ENCODE measurements at places on chromosomes 11 and 22.

DNA sequence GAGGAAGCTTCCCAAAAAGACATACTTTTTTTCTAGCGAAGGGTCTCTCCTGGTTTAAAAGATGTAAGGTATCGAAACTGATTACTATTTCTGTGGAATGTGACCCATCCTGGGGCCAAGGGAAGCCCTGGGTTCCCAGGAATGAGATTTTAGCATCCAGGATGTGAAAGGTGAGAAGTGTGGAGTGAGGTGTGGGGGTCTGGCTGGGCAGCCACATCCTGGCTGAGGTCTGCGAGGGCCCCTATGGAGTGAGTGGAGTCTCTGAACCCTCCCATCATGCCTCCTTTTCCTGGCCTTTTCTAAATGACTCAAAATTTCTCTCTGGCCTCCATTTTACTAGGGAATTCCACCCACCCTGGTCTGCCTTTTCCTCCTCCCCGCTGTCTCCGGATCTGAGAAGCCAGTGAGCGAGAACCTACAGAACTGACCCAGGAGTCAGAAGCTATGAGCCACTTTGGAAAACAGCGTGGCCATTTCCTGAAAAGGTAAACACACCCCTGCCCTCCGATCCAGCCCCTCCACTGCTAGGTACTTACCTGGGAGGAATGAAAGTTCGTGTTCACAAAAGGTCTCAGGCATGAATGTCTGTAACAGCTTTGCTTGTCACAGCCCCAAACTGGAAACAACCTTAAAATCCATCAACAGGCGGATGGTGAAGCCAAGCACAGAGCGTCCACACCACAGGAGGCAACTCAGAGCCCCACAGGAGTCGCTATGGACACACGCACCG is 27.7 kb upstream of the SHANK2 start:
- DNase-seq = no peak

GRCh38 chr11:120660024-120660565 is 148.5 kb downstream of the GRIK4 start:
- no peak for DNase-seq

DNA sequence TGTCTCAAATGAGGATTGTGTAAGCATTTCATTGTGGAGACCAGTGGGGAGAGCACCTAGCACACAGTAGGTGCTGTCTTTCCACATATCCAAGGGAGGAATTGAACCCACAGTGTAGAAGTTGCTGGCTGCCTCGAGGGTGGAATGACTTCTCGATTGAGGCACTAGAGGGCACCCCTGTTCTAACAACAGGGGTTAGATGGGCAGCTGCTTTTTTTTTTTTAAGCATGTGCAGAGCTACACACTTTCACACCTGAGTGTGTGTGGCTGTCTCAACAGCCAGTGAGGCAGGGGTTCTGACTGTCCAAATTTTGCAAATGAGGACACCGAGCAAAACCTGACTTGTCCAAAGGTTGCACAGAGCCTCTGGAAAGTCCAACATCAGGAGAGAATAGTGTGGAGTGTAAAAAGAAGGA is 118.2 kb upstream of the CRYBB3 start:
- no peak for DNase-seq

- DNase-seq = no peak
Observed at GRCh38 chr22:27881421-27881820, 37.6 kb downstream of the PITPNB start.

- no peak for DNase-seq
Observed at GRCh38 chr11:102438311-102439062, 14.1 kb downstream of the TMEM123 start.

DNA sequence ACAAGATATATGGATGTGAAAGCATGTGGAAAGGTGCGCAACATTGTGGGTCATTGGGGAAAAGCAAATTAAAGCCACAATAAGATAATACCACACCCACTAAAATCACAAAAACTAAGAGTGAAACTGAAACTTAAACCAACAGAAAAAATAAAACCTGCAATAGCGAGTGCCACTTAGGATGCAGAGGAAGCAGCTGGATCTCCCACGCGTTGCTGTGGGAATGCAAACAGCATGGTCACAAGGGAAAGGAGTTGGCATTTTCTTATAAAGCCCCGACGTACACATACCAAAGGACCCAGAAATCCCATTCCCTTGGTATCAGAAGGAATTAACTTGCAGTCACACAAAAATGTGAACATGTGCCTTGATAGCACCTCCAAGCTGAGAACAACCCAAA is 712.0 kb downstream of the TBC1D22A start:
- DNase-seq = no peak

GRCh38 chr11:58927393-58928106 is 11.7 kb upstream of the GLYATL1 start:
- no peak for DNase-seq

DNA sequence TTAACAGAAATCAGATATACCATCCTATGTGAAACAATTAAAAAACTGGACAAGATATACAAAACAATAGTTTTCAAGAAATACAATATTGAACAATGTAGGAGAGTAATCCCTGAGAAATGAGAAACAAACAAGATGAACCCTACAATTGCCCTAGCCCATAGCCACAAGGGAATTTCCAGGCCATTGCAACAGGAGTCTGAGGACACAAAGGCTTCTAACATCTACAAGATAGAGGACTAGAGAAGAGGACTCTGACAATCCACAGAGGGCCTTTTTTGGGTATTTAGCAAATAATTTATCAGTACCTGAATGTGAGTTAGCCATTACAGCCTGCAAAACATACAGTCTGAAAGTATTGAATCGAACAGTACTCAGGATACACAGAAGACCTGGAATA is 251.7 kb downstream of the GRM5 start:
- DNase-seq = no peak

DNA sequence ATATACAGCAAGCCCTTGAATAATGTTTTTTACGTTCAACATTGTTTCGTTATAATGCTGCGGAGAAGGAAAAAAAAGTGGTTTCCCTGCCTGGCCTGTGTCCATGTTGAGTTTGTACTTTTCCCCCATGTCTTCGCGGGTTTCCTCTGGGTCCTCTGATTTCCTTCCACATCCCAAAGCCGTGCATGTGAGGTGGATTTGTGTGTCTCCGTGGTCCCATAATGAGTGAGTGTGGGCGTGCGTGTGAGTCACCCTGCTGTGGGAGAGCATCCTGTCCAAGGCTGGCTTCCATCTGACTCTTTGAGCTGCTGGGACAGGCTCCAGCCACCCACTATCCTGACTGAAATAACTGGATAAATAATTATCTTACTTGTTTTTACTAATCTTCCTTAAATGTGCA is 29.6 kb upstream of the SNX19 start:
- no peak for DNase-seq

DNA sequence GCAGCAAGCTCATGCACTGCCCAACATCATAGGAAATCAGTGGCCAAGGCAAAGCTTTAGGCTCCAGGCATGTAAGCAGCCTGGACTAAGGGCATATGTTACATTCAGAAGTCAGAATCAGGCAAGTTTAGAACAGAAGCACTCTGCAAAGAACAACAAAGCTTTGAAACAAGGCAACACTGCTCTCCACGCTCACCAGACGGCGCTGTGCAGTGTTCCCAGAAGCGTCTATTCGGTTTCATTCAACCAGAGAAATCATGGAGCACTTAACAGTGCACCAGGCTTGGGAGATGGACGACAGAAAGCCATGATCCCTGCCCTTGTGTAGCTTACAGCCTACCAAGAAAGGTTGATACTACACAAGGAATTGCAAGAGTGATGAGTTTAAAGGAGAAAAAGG is 555.8 kb downstream of the BUD13 start:
- no peak for DNase-seq

DNA sequence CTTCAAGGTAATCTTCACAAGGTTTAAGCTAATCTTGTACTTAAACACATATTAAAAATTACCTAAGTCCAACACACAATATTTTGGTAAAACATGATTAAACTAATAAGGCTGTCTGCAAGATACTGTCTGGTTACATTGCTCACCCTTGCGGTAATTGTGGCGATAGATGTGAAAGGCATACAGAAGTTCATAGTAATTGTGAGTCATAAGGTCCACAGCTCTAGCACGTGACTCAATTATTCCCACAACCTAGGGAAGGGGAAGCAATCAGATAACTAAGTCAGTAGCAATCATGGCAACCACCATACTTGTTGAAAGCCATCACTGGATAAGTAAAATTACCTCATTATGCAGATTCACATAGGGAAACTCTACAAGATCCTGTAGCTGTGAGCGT is 30.5 kb upstream of the FNBP4 start:
- peak; percentile 43 for DNase-seq

GRCh38 chr22:31148488-31148887 is 8.2 kb upstream of the PLA2G3 start:
- DNase-seq = no peak

- DNase-seq = no peak
Observed at GRCh38 chr22:36879775-36880174, 19.0 kb downstream of the NCF4 start.

GRCh38 chr22:45740236-45740635 is 68.6 kb downstream of the ATXN10 start:
- DNase-seq = no peak

- DNase-seq = peak; percentile 92
Observed at GRCh38 chr22:27885977-27886842, 32.8 kb downstream of the PITPNB start.

DNA sequence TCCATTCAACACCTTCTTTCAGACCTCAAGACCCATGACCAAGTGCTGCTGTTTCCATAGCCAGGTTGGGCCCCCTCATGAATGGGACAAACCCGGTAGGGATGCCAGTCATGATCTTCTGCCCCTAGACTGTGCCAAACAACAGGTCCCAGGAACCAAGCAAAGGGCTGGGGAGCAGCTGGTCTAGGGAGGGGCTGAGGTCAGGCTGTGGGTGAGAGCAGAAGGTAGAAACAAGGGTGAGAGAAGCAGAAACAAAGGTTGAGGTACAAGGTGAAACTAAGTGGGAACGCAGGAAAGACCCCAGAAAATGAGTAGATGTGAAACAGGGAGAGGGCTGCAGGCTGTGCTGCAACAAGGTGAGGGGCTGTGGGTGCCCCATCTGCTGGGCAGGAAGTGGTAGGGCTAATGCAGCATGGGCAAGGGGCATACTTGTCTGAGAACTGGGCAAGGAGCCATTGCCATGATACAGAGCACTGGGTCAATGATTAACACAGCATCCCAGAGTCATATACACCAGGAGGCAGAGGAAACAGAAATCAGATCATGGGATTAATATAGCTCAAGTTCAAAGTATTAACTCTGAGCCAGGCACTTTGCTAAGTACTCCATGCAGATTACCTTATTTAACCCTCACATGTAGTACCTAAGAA is 45.9 kb downstream of the SLC1A2 start:
- no peak for DNase-seq

GRCh38 chr22:27560781-27561180 is 240.8 kb downstream of the MN1 start:
- DNase-seq = no peak

- DNase-seq = no peak
Observed at GRCh38 chr22:49588739-49589138, 238.9 kb downstream of the BRD1 start.

GRCh38 chr11:117097389-117098268 is 599 bp downstream of the SIK3 start:
- no peak for DNase-seq

- DNase-seq = no peak
Observed at GRCh38 chr11:106043540-106043939, 21.5 kb upstream of the MSANTD4 start.

GRCh38 chr11:63023841-63024648 is 8.4 kb upstream of the SLC22A8 start:
- DNase-seq = peak; percentile 30

- no peak for DNase-seq
Observed at GRCh38 chr11:65500387-65501185, 1.7 kb downstream of the MALAT1 start.

DNA sequence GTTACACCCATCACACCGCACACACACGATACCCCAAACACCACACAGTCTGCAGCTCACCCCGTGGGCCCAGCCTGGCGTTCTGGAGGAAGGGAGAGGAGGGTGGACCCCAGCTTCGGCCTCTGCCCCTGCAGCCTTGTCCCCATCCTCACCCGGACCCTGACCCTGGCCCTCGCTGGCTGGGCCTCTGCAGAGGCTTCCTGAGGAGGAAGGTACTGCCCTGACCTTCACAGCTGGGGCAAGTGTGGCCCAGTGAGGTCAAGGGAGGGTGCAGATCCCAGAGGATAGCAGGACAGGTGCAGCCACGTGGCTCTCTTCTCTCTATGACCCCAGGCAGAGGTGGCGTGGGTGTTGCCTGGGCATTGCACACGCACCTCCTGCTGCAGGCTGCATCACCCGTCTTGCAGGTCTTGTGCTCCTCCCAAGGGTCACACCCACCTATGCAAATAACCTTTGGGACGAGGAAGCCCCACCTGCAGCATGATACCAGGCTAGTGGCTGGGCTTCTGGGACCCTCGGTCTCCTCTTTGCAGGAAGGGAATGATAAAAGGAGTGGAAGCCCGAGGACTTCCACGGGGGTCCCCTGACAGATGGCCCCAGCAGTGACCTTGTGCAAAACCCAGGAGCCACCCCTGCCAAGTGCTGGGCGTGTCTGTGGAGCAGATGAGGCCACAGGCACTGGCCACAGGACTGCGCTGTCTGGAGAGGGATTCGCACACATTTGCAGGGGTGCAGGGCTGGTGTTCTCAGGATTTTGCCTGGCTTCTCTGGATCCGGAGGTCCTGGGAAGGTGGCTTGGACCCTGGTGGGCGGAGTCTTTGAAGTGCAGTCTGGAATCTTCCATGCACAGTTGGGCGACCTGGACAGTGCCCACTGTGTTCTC is 1241.5 kb downstream of the BRD1 start:
- DNase-seq = no peak

DNA sequence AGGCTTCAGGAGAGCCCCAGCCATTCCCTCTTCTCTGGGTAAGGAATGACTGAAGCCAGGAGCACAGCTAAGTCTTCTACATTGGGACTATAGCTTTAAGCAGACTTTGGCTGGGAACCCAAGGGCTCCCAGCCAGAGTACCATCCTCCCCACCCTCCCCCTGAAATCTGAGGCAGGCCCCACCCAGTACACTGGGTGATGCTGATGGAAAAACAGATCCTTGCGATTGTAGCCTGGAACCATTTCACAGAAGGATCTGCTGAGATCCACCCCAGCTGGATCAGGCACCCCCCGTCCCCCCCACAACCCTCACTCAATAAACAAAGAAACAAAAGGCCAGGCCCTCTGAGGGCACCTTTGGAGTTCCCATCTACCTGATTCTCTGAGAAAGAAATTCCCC is 39.8 kb downstream of the IL18BP start:
- DNase-seq = no peak

DNA sequence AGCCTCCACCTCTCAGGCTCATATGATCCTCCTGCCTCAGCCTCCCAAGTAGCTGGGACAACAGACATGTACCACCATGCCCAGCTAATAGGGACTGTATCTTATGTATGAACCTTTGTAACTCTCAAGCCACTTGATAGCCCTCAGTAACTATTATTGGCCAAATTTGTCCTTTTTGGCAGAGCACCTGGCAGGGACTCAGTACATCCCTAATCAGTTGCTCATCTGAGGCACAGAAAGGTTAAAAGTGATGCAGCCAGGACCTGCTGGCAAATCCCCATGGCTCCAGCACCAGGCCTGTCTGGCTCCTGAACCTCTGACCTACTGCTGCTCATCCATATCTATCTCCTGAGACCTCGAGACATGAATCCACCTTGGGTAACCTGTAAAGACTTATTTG is 21.1 kb upstream of the XBP1 start:
- no peak for DNase-seq

Measured in HS-5 (cell line).